ENCODE measurements at places on chromosomes 2 and 18.
A peak's percentile ranks its signal among the peaks of the same experiment; 100 is the strongest.

- no peak for DNase-seq
These were observed 453.0 kb downstream of the ARHGAP15 start for GRCh38 chr2:143582046-143582747.

DNA sequence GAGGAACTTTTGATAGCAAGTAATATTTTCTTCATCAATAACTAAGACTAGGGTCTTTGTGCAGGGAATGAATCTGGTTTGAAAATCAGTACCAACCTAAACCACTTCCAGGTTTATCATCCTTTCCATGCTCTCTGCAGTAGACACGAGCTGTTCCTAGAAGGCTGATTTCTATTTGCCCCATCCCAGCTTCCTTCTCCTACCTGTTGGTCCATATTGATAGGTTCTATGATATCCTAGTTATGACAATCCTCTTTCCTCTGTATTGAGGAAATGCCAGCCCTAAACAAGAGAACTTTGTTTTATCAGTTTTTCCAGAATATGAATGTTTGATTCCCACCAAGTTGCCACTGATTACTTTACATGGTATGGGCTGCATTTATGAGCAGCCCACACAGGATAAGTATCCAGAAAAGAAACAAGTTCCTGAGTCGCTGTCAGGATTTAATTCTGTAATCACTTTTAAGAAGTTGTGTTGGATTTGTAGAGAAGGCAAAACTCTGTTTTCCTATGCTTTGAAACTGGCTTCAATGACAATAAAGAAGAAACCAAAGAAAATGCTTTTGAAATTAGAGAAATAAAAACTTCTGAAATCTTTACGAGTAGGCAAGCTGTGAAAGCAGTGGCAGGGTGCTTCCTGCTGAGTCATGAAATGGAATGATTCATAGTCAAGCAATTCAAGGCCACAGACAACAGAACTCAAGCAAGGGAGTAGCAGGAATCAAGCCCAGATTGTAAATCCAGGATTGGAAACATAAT is 37.3 kb upstream of the TANK start:
- DNase-seq, result peak; percentile 84

GRCh38 chr2:190119257-190119656 is 56.7 kb upstream of the MSTN start:
- no peak for DNase-seq

DNA sequence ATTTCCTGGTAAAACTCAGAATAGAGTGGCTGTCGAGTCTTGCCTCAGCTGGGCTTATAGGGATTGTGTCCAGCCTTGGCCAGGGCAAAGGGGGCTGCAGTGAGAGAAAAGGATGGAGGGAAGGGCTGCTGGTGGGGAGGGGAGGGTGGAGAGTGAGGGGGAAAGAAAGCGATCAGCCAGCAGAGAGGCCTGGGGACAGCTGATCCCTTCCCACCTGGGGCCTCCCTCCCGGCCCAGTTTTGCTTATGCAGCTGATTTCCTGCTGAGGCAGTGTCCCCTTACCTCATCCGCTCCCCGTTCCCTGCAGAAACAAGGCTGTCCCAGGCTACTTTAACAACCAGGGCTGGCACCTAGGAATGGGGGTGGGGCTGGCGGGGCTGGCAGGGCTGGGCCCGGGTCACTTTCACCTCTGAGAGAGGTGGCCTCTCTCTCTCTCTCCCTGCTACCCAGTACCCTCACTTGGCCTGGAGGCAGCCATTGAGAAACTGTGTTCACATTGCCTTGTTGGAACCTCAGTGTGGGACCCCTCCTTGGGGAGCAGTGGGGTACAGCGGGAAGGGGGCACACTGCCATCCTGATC is 12.2 kb upstream of the GMPPA start:
- DNase-seq, result no peak

Measured in AG09309 (cell line).